H9 (cell line): ENCODE measurements at places on chromosomes 12 and 14. TPM values are rescaled to one million over a fixed set of nuclear protein-coding genes. Genes with fewer than 3 reads are reported as not detected.

DNA sequence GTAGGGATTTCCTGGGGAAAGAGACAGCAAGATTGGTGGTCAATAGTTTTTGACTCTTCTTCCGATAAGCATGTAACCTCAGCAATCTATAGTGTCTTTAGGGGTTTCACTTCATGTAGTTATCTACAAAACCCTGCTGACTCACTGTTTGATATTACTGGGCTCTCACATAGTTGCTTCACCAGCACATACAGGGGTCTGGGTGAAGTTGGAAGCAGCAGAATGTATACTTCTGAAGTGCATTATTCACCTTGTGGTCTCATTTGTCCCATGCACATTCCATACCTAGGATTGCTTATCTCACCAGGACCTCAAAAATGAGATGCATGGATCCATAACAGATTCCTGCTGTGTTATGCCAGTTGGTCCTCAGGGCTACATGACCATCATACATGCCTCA lies 280.0 kb downstream of the LRIG3 start:
- H3K27me3 ChIP-seq = no peaks in the 10 kb centered on the region

The PIWIL1 gene
- not detected in 2 replicates for total RNA-seq

The SMCO2 gene
- total RNA-seq = 0.20 TPM in 2 replicates

- no peaks in the 10 kb centered on the region for H3K27me3 ChIP-seq
- no peaks in the 10 kb centered on the region for H3K36me3 ChIP-seq
- H3K27ac ChIP-seq = no peak overlapping the region
- no peak for DNase-seq
- no peak overlapping the region for H3K4me3 ChIP-seq
- H3K4me1 ChIP-seq = no peaks in the 10 kb centered on the region
Observed at GRCh38 chr12:52537101-52537500, 15.8 kb downstream of the KRT71 start.

DNA sequence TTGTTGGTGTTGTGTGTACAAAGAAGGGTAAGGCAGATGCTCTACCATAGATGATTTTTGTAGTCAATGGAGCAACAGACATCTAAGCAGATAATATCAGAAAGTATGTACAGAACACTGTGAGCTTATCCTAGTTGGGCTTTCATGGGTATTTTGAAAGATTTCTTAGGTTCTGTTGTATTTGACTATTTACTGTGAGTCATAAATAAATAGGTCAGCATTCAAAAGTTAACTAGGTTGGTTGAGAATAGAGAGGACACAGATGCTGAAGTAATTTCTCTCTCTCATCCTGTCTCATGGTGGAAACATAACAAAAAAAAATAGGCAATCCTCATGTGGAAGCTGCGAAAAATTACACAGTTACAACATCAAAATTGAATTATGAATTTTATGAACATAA lies 413.5 kb downstream of the CCDC91 start:
- no peaks in the 10 kb centered on the region for H3K27me3 ChIP-seq
- no peak overlapping the region for H3K27ac ChIP-seq
- no peaks in the 10 kb centered on the region for H3K4me1 ChIP-seq
- no peak overlapping the region for H3K4me3 ChIP-seq
- no peak for DNase-seq

The OVCH1 gene
- total RNA-seq = not detected in 2 replicates
